ENCODE measurements at places on chromosomes 4 and X.

- DNase-seq, result peak; percentile 66
These were observed 18.4 kb downstream of the IQSEC2 start for GRCh38 chrX:53262918-53263394.

DNA sequence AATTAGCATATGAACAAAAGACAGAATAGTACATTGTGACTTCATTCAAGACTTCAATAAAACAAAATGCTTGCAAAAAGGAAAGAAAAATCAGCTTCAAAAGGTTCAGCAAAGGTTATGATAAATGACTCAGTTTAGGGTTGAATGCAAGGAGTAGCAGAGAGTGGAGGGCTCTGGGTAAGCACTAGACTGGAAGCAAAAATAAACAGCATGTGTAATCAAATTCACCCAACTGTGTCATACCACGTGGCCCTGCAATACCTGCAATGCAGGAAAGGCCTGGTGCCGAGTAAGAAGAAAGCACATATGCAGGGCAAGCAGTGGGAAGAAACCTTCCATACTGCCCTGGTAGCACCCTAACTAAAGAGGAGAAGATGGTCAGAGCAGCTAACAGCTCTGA is 88.7 kb downstream of the ATP11C start:
- no peak for DNase-seq

DNA sequence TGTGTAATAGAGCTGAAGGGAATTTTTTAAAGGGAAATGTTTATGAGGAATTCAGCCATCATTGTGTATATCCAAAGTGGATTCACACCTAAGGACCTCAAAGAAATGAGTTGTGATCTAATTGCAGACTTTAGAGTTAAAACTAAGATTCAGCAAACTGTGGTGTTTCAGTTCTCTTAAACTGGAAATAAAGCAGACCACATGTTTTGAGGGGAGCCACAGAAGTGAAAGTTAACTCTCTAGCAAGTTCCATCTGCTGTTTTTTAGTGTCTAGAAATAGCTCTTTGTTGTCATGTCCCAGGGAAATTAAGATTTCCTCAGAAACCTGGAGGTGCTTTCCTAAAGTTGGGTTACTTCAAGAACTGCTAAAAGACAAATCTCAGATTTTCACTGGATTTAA is 97.3 kb upstream of the DDX3X start:
- DNase-seq, result no peak

DNA sequence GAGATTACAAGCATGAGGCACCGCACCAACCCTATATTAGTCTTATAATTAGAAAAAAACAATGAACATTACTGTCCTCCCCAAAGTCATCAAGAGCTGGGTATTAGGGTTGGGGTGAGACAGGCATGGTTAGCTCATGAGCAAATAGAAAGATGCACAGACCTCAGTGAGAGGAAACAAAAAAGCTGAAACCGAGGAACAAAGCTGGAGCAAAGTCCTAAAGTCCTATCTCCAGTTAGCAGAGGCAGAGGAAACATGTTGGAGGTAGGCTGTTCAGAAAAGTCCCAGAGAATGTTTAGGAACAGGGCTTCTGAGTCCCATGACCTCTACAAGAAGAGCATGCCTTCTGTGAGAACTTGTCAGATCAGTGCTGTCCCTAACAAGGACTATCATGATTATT is 4.6 kb upstream of the PCYT1B start:
- DNase-seq, result no peak

GRCh38 chr4:179671609-179672008 is 2229.4 kb upstream of the AGA start:
- DNase-seq, result no peak

DNA sequence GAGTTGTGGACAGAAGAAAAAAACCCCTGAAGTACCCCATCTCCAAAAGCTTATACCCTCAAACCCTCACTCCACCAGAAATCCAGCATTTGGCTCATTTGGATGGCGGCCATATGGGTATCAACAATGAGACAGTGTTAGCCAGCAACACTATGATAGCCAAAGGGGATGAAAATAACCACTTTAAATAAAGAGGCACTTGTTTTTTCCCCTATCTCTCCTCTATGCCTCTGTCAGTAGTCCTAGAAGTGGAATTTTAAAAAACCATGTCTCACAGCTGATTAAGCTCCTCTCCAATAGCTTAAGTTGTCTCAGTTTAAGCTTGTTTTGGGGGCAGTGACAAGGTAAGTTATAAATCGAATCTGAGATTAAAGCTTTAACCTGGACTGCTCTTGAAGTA is 124.0 kb downstream of the MOSPD2 start:
- no peak for DNase-seq
